ENCODE measurements at places on chromosomes 12 and 14. TPM values are rescaled to one million over a fixed set of nuclear protein-coding genes. Genes with fewer than 3 reads are reported as not detected.

FGD6 gene
- 19.9 TPM for total RNA-seq

KRT8 gene
- 82.2 TPM for total RNA-seq

WNT1 gene
- total RNA-seq, result not detected

PTGER2 gene
- total RNA-seq, result 0.75 TPM

NINJ2 gene
- total RNA-seq, result 3.9 TPM

Measured in cardiac septum (tissue), 1 donor.